Cerebellum (tissue), 4 donors: ENCODE measurements at places on chromosomes 2 and 18. TPM values are rescaled to one million over a fixed set of nuclear protein-coding genes. Genes with fewer than 3 reads are reported as not detected.

ZAP70 gene
- total RNA-seq, result 0.45 TPM

GALR1 gene
- total RNA-seq, result 1.4 TPM

FSIP2 gene
- total RNA-seq, result 3.3 TPM

GEN1 gene
- 21.1 TPM for total RNA-seq

NEB gene
- total RNA-seq, result 3.9 TPM

DNA sequence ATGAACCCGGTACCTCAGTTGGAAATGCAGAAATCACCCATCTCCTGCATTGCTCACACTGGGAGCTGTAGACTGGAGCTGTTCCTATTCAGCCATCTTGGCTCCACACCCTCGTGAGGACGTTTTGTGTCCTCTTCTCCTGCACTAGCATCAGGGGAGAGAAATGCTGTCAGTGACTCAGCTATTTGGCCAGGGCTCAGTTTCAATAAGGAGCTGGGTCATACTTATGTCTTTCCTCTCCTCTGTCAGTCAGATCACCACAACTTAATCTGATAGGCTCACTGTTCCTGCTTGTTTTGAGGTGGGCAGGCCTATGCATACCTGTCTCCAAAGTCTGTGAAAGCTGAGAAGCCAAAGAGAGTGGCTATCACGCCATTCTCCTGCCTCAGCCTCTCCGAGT lies 921.2 kb downstream of the DCC start:
- no peak for DNase-seq

GRCh38 chr2:212194396-212194795 lies 344.2 kb downstream of the ERBB4 start:
- no peak for DNase-seq

DNA sequence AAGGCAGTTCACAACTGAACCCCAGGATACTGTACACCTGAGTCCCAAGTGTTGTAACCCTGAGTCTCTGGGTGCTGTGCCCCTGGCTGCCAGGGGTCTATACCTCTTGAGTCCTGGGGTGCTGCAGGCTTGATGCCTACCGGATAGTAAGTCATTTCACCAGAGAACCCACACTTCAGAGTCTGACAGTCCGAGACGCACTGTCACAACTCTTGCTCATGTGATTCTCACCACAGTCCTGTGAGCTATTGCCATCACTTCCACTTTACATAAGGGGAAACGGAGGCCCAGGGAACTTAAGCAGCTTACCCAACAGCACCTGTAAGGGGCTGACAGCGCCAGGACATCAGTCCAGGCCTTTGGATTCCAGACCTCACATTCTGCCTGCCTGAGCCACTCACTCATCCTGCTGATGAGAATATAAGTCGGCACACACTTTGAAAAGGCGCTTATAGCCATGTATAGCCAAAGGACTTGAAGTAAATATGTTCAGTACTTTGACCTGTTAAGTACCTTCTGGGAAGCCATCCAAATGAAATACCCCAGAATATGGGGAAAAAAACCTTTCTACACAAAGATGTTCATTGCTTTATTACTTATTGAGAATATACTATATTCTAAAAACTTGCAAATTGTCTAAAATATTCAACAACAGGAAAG lies 180.7 kb upstream of the ID2 start:
- no peak for DNase-seq

DNA sequence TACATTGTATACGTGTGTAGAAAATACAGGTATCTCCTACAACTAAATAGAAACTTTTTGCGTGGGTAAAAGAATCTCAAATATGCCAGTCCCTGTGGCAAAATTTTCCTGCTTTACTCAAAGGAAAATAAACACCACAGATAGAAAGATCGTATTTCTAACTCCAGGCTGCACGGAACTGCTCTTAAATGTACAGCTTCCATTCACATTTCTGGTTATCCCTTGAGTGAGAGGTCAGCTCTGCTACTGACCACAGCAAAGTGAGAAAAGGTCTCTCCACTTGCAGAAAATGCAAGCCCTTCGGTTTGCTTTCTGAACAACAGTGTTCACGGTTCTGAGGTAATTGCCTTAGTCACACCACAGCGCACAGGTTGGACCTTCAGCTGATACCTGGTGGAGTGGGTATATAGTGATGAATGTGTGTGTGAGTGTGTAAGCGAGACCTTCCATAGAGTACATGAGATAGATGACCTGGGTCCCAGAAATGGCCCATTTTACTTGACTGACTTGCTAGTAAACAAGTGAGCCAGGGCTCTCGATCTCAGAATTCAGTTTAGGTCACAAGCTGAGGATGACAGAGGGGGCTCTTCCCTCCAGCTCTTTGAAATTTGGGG lies 52.1 kb downstream of the ALPK2 start:
- no peak for DNase-seq

GRCh38 chr18:46215902-46216723 lies 111.9 kb downstream of the HAUS1 start:
- DNase-seq, result no peak

DNA sequence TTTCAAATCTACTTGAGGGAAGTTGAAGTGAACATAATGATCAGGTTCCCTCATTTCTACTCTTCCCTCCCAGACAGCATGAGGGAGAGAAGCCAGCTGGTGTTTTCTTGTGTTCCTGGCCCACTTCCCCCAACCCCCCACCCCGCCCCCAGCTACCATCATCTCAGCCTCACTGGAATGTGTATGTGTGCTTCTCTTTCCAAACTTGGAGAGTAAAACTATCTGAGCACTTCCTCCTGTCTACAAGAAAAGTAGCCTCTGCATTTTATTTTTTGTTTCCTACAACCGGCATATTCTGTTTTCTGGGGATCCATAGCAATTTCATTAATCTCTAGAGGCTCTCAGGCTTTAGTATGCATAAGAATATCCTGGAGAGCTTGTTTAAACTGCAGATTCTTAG lies 53.6 kb upstream of the GRHL1 start:
- no peak for DNase-seq

GRCh38 chr2:168203762-168204693 lies 43.4 kb downstream of the STK39 start:
- DNase-seq, result no peak

DNA sequence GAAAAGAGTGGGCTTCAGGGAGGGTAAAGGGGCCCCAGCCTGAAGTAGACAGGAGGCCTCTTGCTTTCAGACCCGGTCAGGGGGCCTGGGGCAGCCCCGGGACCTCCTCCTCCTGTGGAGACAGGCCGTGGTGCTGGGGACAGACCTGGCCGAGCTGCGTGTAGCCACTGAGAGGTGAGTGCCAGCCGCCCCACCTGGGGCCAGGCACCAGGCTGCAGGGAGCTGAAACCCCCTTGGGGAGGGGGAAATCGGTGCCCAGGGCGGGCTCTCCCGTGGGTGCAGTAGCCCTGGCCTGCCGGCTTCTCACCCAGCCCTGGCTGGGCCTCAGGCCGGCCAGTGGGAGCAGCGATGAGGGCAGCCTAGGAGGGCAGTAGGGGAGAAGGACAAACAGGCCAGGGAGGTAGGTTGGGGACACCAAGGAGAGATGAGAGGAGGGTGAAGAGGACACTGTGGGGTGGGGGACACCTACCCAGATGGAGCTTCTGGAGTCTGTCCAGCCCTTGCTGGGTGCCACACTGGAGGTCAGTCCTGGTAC lies 24.0 kb downstream of the CROCC2 start:
- DNase-seq, result no peak

DNA sequence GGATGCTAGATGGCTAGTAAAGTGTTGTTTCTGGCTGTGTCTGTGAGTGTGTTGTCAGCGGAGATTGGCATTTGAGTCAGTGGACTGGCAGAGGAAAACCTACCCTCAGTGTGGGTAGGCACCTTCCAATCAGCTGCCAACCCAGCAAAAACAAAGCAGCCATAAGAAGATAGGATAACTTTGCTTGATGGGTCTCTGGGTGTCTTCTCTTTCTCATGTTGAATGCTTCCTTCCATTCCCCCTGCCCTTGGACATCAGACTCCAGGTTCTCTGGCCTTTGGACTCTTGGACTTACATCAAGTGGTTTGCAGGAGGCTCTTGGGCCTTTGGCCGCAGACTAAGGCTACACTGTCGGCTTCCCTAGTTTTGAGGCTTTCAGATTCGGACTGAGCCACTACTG lies 429.0 kb upstream of the ZNF804A start:
- no peak for DNase-seq

GRCh38 chr2:142307086-142307485 lies 176.3 kb upstream of the LRP1B start:
- no peak for DNase-seq

- DNase-seq, result no peak
These were observed 862.9 kb upstream of the ACVR2A start for GRCh38 chr2:146981921-146982320.

DNA sequence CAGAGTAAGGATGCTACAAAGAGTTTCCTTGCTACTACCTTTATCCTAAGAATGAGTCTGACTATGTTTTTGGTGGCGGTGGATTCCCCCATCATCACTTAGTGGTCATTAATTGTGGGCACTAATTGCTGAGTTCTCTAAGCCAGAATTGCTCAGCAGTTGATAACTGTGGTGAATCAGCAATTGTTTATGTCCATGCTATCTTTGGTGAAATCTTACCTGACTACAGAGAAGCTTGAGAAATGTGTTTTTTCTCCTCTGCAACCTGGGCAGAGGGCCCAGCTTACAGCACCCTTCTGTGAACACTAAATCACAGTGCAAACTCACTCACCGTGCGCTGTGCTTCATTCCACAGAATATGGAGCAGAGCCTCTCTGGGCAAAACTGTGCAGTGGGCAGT lies 683.6 kb downstream of the CNTNAP5 start:
- no peak for DNase-seq

GRCh38 chr18:37720663-37721062 lies 155.1 kb upstream of the CELF4 start:
- no peak for DNase-seq

- no peak for DNase-seq
These were observed 196.3 kb downstream of the DCDC2C start for GRCh38 chr2:3899536-3900155.

GRCh38 chr2:237691908-237692600 lies 64.7 kb downstream of the LRRFIP1 start:
- DNase-seq, result peak; percentile 88

GRCh38 chr2:224518806-224519580 lies 66.2 kb downstream of the CUL3 start:
- no peak for DNase-seq

DNA sequence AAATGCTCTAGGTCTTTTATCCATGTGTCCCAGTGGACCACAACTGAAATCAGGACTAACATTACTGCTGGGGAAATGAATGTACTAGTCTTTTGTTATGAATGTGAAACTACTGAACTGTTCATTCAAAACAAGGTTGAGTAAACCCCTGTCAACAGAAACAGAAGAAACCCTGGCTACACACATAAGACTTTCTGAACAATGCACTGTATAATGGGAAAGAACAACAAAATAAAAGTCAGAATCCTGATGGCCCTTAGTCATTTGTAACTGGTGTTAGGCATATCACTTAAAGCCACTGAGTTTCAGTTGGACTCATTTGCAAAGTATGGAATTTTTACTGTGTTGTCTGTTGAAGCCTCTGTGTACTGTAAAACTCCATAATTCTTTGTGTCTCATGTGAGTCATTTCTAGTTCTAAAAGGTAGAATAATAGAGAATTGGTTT lies 77.0 kb upstream of the UBXN4 start:
- no peak for DNase-seq

DNA sequence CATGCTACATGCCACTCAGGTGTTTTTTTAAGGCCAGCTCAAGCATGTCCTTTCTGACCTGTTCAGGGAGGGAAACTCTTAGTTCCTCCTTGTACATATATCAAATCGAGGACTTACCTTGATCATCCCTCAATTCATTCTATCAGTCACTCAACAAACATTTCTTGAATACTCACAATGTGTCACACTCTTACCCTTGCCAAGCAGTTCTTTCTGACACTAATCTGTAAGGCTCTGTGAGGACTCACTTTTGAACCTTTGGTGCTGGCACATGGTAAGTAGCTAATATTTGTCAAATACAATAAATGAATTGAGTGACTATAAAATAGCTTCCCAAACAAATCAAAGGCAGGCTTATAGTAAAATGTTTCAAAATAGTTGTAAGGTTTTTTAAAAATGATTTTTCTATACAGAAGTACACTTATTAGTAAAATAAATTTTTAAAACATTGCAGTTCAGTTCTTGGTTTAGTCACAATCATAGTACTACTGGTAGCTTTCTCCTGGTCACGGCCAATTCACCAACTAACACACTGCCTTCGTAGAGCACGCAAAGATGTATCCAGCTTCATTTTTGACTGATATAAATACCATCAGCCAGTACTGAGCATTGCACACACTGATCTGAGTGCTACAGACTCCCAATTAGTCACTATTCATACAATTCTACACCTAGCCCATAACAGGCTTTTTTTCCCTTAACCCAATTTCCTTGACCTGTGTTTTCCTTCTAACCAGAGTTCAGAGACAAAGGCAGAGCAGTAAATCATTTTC lies 50.9 kb downstream of the ZEB2 start:
- no peak for DNase-seq

- DNase-seq, result no peak
These were observed 13.7 kb upstream of the NEU4 start for GRCh38 chr2:241795021-241795999.

DNA sequence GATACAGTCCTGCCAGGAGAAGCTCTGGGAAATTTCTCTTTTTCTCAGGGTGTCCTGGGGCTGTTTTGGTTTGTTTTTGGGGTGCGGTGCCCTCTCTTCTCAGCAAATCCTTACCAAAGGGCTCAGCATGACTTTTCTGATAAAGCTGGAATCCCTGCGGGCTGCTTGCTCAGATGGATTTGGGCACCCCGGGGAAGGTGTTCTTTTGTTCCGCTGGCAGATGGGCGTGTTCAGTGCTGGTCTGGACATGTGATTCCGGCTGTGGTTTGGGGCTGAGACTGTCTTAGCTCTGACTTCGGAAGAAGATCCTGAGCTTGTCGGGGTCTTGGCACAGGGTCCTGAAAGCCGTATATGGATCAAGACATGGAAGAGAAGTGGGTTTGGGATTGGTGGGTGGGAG lies 134.2 kb upstream of the SPRED2 start:
- no peak for DNase-seq

- DNase-seq, result no peak
These were observed 352.0 kb downstream of the THSD7B start for GRCh38 chr2:137117385-137117784.

- no peak for DNase-seq
These were observed 47.8 kb downstream of the ZNF804A start for GRCh38 chr2:184646177-184646576.

DNA sequence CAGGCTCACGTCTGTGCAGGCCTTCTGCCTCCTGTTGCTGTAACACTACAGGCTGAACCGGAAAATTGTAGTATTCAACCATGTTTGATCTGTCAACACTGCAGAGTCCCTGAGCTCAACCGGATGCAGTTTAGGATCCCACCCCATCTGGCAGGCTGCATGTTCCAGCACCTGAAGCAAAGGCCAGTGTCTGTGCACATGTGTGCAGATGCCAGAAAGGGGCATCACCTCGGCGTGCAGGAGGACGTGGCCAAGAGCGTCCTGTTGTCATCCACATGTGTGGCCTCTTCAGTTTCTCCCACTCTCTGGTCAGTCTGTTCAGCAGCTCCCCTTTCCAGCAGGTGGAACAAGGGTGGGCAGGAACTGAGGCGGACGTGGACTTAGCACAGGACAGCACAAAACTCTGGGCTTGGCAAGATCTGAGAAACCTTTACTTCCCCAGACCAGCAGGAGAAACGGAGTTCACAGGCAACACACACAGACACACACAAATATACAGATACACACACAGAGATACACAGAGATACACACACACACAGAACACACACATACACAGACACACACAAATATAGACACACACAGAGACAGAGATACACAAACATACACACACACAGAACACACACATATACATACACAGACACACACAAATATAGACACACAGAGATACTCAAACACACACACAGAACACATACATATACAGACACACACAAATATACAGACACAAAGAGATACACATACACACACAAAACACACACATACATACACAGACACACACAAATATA lies 111.3 kb downstream of the NDUFA10 start:
- no peak for DNase-seq
